ENCODE measurements at places on chromosomes 13 and 19.
A peak's percentile ranks its signal among the peaks of the same experiment; 100 is the strongest.

GRCh38 chr13:48410199-48410598 lies 2.7 kb downstream of the LPAR6 start:
- no peak for DNase-seq

- no peak for DNase-seq
These were observed 593 bp downstream of the ATP8B3 start for GRCh38 chr19:1811472-1811894.

GRCh38 chr13:76724421-76724820 lies 161.8 kb downstream of the KCTD12 start:
- DNase-seq: no peak

DNA sequence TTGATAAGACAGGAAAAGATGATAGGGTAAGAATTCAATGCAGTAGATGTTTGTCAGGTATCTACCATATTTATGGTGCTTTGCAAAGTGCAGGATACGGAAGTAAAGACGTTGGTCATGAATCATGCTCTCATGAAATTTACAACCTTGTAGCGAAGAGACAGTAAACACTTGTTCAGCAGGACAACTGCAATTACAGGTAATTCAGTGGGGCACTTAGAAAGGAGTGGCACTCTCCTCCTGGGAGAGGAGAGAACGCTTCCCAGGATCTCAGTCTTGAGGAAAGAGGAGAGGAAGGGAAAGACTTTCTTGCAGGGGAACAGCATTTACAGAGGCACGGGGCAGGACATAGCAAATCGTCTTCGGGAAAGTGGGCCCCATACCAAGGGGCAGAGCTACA lies 46.4 kb downstream of the SOX1 start:
- DNase-seq: peak; percentile 77

GRCh38 chr13:97403893-97404750 lies 29.8 kb upstream of the RAP2A start:
- no peak for DNase-seq

- DNase-seq: no peak
These were observed 3.3 kb upstream of the ATP1A3 start for GRCh38 chr19:41997121-41997850.

DNA sequence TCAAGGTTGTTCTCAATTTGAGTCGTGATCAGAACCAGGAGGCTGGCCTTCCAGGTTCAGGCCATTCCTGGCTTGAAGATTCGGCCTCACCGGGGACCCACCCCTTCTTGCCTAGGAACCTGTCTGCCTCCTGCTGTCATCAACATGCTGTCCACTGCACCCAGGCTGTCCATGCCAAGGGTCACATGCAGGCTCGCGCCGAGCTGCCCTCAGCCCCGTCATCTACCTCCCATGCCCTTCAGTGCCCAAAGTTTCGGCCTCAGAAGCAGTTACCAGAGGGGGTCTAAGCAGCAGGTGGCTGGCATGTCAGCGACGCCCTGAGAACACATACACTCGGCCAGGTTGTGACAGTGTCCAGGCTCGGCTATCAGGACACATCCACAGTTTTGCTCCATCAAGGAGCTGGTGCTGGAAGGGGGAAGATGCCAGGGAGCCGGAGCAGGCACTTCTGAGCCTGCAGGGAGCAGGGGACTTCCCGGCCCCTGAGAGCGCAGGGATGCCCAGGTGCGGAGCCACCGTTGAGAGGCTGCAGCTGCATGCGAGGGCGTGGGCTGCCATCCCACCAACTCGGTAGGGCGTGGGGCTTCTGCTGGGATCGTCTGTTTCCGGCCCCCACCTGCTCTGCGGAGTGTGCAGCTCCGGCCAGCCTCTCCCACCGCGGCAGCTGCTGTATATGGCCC lies 590.9 kb upstream of the SLITRK5 start:
- no peak for DNase-seq

DNA sequence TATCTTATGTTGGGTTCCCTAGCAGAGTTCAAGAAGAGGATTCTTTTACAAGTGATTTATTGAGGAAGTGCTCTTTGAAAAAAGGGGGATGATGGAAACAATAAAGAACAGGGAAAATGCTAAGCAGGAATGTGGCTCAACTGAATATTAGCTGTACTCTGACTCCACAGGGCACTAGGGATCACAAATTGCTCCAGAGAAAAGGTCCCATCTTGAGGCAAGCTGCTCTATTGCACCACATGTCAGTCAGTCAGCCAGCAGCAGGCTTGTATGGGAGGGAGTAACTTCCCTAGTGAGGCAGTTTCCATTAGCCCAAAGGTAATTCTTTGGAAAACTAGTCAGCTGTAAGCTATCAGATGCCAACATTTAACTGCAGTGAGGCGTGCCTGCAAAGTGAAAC lies 73.3 kb upstream of the FNDC3A start:
- no peak for DNase-seq

DNA sequence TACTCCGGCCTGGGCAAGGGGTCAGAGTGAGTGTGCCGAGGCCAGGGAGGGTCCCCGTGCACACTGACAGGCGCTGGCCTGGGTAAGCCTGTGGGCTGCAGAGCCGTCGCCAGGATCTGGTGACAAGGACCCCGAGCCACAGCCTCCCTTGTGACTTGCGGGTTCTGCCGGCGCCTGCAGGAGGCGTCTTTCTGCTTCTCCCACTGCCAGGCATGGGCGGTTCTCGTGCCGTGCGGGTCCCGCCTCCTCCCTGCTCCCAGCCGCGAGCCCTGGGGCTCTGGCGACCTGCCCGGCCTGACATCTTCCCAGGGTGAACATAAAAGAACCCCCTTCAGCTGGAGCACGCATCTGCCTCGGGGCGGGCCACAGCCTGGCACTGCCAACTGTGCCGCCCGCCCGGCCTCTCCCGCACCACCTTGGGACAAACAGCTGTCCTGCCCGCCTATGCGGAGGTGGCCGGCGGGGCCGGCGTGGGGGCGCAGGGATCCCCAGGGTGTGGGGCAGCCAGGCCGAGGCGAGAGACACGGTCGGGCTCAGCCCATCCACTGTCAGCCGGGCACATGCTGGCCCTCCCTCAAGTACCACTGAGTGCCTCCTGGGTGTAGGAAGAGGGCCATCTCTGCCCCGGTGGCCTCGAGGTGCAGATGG lies 1.5 kb upstream of the HCN2 start:
- DNase-seq: peak; percentile 87

- no peak for DNase-seq
These were observed 91.8 kb upstream of the TSC22D1 start for GRCh38 chr13:44667943-44668342.

- DNase-seq: no peak
These were observed 29.6 kb downstream of the CAPS start for GRCh38 chr19:5943623-5944022.

GRCh38 chr19:47444388-47444821 lies 25.1 kb upstream of the MEIS3 start:
- no peak for DNase-seq

DNA sequence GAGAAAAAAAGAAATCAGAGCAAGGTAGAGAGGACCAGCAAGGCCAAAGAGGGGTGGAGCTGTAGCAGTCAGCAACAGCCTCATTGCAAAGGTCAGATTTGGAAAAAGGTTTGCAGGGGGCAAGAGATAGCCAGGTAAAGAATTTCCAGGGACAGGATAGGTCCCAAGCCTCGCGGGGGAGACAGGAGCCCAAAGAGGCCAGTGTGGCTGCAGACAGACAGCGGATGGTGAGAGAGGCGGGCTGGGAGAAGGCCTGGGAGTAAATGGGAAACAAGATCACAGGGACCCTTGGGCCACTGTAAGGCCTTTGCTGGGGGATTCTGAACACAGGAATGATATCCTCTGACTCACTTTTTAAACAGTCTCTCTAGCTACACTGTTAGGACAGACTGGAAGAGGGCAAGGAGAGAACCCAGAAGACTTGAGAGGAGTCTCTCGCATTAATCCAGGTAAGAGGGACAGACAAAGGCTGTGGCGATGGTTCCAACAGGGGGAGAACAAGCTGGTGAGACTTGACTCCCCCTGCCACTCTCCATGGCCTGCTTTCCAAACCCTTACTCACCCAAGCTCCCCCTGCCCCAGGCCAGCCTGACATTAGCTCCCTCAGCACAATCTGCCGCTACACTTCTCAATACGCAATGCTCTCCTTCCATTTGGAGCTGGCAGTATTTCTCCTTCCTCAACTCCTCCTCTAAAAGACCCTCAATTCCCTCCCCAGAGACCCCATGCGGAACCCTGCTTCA lies 31.8 kb downstream of the DOCK9 start:
- no peak for DNase-seq

DNA sequence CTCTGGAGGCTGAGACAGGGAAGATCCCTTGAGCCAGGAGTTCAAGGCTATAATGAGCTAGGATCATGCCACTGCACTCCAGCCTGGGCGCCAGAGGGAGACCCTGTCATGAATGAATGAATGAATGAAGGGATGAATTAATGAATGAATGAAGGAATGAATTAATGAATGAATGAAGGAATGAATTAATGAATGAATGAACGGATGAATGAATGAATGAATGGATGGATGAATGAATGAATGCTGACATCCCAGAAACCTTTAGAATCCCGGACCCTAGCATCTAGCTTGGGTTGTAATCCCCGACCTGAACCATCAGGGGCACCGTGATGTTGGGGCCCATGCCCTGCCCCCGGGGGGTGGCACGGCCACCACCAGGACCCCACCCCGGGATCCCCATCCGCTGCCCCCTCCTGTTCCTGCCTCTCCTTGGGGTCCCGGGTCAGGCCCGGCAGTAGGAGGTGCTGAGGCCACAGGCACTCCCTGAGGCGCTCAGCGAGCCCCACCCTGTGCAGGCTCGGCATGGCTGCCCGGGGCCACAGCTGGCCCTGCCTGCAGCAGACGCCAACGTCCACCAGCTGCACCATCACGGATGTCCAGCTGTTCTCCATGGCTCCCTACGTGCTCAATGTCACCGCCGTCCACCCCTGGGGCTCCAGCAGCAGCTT lies 3.4 kb downstream of the EBI3 start:
- DNase-seq: no peak

DNA sequence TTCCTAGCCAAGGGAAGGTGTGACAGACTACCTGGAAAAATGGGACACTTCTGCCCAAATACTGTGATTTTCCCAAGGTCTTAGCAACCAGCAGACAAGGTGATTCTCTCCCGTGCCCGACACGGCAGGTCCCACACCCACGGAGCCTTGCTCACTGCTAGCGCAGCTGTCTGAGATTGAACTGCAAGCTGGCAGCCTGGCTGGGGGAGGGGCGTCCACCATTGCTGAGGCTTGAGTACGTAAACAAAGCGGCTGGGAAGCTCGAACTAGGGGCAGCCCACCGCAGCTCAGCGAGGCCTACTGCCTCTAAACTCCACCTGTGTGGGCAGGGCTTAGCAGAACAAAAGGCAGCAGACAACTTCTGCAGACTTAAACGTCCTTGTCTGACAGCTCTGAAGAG lies 146.2 kb downstream of the UGGT2 start:
- DNase-seq: no peak

DNA sequence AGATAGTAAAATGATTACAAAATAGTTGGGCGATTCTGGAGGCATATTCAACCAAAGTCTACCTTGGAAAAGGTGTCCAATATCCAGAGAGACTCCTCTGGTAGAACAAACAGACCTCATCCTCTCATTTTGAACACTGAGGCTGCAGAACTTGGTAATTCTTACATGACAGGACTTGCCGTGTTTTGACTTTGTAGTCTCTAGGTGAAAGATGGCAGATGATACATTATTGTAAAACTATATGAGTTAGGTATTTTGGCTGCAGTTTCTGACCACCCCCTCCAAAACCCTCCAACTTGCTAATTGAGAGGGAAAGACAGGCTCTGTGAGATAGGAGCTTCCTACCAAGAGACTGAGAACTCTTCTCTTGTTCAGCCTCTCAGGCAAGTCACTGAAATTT lies 22.6 kb downstream of the SAE1 start:
- no peak for DNase-seq

DNA sequence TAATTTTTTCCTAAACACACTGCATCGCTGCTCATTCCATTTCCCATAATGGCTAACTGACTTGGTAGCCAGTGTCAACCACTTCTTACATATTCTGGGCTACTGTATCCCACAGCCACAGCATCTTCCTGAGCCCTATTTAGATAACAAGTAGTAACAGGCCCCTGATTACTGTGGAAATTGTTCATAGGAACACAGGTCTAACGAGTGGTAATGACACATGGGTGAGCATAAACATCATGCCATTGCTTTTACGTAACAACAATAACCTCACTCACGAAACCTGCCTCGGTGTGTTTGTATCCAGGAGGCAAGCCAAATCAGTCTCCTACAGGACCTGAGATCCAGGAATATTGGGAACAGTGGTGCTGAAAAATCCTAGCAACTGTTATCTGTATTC lies 438.6 kb downstream of the KLF5 start:
- DNase-seq: no peak

DNA sequence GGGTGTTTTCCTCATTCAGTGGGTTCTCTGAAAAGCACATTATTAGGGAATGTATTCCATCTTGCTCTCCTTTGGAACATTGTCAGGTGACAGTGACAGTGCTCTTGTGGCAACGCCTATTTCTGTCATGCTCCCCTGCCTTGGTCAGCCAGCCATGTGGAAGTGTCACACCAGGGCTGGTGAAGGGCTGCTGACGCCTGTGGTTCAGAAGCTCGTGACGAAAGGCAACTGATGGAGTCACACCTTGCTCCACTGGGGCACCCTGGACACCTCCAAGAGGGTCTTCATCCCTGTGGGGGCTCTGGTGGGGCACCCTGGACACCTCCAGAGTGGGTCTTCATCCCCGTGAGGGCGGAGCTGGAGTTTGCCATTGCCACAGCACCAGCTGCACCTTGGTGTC lies 68.9 kb upstream of the GPR183 start:
- DNase-seq: no peak

DNA sequence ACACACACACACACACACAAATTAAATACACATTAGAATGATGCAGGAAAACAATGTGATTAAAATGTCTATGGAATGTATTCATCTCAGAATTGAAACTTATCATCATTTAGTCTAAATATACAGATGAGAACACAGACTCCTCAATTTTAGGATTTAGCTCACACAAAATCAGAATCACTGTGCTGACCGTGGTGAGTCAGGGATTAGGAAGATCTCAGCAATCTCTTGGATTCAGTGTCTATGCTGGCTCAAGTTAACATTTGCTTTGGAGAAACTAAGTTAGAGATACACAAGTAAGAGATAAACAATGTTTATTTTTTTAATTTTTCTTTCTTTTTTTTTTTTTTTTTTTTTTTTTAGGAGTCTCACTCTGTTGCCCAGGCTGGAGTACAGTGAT lies 323.6 kb downstream of the KLF12 start:
- no peak for DNase-seq

GRCh38 chr13:27918041-27918917 lies 1.5 kb upstream of the PDX1 start:
- DNase-seq: no peak
